ENCODE measurements at places on chromosomes 1 and 21.

DNA sequence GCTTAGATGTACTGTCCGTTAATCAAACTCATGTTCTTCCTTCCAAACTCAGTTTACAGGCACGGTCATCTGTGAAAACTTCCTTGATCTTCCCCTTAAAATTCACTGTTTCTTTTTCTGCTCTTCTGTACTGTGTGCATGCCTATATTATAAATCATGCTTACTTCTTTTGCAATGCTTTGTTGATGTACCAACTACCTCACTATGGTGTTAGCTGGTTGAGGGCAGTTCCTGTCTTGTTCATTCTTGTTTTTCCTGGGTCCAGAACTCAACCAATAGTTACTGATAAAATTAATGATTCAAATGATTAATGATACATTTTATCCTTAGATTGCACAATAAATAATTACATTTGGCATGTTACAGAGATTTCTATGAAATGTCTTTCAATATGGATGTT lies 163.8 kb downstream of the CHRM3 start:
- no peak for DNase-seq

DNA sequence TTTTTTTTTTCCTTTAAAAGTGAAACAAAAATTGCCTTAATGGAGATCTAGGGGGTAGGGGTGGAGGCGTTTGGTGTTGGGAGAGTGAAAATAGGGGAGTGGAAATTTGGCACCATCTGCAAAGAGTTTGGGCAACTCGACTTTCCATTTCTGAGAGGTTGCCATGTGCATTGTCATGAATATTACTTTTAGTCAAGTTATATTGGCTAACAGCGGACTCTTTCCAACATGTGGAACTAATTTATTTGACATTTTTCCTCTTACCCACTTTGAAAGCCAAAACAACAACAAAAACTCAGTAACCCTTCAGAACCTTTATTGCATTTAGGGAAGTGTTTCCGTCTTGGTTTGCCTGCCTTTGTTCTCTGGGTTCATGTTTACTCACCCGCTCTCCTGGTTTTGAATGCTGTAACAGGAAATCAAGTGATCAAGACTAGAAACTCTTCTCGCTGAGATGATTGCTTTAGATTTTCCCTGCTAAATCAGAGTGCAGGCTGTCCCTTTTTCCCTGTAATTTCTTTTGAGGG lies 70.4 kb downstream of the CACHD1 start:
- no peak for DNase-seq

DNA sequence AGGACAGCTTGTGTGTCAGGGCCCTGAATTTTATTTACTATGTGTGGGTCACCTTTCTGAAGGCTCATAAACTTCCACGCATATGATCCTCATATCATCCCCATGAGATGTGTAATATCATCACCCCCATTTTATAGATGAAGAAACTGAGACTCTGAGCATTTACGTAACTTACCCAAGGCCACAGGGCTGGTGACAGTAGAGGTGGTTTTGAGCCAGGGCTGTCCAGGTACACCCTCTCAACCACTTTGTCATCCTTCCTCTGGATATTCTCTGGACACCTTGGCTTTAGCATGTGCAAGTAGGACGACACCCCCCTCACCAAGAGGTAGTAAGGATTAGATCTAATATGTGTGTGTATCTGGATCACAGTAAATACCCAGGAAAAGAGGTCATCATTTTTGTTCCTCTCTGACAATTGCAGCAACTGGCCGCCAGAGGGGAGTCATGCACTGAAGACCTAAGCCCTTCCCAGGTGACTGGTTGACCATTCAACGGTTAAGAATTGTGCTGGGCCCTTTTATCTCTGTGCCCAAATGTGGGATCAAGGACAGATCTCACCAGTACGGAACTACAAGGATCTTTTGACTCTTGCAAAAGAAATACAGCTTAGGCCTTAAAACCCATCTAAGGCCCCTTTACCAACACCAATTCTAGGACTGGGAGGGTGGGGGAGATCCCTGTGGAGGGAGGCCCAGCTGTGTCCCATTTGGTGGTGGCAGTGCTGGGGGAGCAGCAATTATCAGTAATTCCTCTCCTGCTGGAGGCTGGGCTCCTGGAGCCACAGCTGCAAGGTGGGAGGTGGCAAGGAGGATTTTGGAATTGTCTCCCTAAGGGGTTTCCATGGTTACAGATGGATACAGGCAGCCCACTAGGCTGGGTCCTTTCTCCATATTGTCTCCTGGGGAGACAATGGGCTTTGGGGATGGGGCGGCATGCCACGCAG lies 13.7 kb upstream of the E2F2 start:
- peak; percentile 78 for DNase-seq

GRCh38 chr1:224757508-224757907 lies 141.4 kb downstream of the CNIH3 start:
- DNase-seq: no peak

DNA sequence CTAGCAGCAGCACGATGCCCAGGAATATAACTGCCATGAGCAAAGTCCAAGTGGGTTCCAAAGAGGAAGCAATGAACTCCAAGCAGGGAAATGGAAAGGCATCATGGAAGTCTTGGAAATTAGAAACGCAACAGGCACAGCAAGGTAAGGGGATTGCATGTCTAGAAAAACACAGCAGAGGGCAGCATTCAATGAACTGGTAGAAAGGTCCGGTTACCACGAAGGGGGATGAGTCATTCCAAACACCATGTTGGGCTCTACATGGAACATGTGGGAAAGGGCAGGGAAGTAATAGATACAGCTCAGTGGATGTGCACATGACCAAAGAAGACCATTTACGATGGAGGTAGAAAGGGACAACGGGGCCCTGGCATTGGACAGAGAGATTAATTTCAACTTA lies 36.4 kb downstream of the RXRG start:
- DNase-seq: peak; percentile 43

DNA sequence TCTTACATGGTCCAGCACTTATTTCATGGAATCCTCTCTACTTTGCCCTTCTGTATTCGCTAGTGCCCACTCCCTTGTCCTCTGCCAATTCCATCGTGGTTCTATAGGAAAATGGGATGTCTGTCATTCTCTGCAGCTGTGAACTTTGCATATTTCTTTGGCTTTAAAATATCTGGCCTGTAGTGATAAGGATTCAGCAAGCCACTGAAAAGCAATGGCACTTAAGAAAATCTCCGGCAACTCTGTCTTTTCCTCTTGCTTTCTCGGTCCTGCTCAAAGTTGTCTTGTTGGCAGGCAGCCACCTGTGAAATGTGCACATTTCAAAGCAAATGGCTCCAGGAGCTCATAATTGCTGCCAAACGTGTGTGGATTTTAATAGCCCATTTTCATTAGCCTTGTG lies 91.8 kb downstream of the CHD1L start:
- DNase-seq: no peak

DNA sequence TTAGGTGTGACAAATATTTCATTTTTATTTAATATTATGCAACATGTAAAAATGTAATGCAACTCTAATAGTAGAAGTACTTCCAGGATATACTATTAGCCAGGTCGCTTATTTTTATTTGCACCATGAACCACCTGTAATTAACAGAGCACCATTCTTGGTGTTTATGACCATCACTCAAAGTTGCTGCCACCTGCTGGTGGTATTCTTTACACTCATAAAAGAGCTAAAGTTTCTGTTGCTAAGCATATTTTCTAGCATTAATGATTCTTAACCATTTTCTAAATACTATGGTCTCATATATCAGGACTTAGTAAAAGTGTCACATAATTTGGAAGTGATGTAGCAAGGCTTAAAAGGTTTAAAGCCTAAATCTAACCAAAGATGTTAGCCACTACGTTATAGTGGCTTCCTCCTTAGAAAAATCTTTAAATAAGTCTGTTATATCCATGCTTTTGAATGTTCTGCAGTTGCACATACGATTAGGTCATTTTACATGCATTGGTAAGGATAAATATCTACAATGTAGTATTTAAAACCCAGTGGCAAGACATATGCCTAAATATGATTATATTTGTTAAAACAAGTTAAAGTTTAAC lies 244.5 kb downstream of the NEGR1 start:
- peak; percentile 42 for DNase-seq

- peak; percentile 84 for DNase-seq
Measured at GRCh38 chr1:152036267-152037216, at the start of gene S100A11. TSS of gene S100A11 (minus strand) at chr1:152037004. CDS start at chr1:152036915, 89 bp downstream.

DNA sequence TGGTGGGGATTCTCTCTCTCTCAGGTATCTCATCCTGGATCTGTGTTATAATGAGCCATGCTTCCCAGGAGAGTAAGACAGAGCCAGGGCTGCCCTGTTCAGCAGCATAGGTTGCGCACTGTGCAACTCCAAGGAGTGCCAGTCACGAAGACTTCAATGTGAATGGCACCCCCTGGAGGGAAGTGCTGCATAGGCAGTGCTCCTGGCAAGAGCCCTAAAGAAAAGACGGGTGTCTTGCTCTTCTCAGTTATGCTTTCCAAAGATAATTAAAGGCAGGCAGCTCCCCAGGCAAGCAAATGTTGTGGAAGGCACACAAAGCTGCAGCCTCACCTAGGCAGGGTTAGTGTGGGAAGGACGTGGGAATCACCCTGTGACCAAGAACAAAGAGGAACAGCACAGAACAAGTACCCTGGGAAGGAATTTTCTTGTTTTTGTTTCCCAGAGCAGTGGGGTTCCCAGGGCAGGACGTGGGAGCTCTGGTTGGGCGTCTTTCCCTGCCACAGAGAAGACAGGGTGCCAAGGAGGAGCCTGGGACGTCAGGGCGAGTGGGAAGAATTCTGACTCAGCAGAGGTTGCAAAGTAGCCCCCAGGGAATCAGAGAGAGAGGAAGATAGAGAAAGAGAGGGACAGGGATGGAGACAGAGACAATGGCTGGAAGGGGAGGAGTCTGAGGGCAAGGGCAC lies 120.9 kb downstream of the KCNN3 start:
- no peak for DNase-seq

DNA sequence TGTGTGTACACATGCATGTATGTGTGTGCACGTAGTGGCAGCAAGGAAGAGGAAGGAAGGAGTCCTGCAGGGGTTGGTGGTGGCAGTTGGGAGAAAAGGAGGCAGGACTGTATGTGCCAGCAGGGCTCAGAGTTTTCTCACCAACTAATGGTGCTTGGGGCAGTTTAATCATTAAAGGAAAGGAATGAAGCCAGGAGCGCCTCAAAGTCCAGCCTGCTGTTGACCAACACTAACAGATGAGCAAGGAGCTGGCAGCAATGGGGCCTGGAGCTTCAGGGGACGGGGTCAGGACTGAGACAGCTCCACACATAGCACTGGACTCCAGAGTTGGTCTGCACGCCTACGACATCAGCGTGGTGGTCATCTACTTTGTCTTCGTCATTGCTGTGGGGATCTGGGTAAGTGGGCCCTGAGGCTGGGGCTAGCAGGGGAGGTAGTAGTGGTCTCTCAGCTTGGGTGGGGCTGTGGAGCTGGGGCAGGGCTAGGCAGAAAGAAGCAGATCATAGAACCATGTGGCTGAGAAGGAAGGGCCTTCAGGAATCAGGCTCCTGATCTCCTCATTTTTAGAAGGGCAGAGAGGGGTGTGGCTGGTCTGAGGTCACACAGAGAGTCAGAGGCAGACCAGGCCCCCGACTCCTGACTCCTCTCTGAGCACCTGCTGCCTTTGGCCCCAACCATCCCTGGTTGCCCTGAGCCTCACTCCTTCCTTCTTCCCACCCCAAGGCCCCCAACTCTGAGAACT lies at the start of gene SLC5A9:
SLC5A9 (plus strand) TSS at position 216 of the 742 bp plus-strand sequence; CDS start at position 237, 21 bp downstream.
- DNase-seq: no peak

GRCh38 chr1:114750780-114751179 lies 7.0 kb downstream of the CSDE1 start:
- no peak for DNase-seq

DNA sequence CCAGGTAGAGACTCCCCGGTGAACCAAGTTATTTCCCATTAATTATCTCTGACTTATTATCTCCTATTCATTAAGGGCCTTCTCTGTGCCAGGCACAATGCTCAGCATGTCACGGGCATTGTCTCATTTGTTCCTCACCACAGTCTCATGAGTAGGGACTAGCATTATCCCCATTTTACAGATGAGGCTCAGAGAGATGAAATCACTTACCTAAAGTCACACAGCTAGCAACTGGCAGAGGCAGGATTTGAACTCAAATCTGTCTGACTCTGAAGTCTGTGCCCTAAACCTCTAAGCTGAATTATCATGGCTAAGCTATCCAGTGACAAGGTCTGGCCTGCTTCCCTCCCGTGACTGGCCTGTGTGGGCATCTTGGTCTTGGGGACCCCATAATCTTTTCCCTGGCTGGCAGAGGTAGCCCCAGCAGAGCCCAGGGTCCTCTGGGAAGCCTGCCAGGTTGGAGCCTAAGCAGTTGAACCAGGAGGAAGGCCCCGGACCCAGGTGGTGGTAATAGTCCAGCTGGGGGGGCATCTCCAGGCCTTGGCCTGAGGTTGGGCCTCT lies 4.5 kb downstream of the MAP7D1 start:
- DNase-seq: no peak

GRCh38 chr1:156004843-156005584 lies 15.7 kb downstream of the SSR2 start:
- no peak for DNase-seq
